ENCODE measurements at places on chromosomes 5 and 9.

- no peak for DNase-seq
Measured at GRCh38 chr9:86700629-86701028, 246.7 kb downstream of the GAS1 start.

- no peak for DNase-seq
Measured at GRCh38 chr9:95666785-95667155, 150.0 kb upstream of the PTCH1 start.

- no peak for DNase-seq
Measured at GRCh38 chr5:32126691-32127090, 47.4 kb downstream of the GOLPH3 start.

GRCh38 chr9:132945186-132946130 is 1.0 kb upstream of the TSC1 start:
- DNase-seq: no peak

DNA sequence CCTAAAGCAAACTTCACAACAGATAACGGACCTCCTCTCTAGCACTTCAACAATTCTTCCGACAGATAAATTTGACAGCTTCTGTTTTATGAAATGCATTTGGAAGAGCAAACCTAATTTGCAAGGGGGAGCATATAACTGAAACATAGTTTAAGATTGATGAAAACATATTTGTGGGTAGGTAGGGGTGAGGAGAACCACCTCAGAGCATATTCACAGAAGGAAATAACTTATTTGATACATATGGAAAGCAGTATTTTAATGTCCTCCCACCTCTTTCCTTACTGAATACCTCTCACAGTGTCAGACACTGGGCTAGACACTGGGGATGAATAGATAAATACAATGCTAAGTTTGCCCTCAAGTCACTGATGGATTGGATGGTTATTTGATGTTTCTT is 384.8 kb downstream of the MAT2B start:
- no peak for DNase-seq

DNA sequence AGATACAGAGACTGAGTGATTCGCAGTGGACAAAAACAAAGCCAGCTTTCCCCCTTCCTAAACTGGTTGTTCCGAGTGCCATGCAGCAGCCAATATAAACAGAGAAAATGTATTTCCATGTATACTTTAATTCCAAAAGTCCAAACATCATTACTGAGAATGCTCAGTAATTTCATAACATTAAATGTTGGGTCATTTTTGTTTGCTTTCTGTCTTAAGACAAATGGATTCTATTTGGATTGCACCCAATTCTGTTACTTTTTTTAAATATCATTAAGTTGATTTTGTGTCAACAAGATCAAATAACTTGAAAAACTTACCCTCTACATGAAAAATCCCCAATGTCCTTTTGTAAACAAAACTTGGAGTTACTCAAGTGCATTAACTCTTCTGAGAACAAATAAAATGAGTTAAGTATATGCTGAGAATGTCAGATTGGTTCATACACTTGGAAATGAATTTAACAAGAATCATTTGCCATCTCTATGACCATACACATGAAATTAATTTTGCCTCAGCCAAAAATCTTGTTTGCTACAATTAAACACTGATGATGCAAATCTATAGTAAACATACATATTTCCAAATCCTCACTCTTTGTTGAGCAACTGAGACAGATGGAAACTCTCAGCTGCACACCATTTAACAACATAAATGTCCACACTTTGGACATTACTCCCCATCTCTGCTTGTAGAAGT is 19.4 kb downstream of the LURAP1L start:
- no peak for DNase-seq

DNA sequence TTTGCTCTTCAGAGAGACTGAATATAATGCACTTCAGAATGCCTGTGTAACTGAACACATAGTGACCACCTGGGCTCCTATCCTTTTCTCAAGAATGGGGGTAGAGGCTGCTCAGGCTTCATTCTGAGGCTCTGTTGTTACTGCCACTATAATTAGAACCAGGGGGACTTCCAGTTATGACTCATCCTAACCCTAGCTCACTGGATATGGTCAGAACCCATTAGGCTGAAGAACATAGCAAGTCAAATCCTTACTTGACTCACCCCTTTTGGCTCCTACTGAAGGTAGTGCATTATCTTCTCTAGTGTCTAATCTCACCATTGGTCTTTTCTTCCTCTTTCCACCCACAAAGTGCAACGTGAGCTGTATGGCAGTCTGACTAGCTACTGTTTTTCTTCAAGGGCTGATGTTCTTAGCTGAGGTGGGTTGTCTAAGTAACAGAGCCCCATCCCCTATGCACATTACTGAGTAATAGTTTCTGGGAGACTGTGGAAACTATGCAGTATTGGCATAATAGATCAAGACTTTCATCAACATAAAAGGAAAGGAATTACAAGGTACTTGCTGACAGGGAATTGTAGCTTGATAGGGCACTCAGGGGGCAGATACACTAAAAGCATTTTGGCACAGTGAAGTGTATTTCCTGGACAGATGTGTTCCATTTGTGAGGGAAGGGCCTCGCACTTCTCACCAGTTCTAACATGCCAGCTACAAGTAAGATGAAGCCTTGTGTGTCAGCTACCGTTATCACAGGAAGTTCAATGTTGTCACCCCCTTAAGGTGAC is 431.0 kb upstream of the MEF2C start:
- peak; percentile 62 for DNase-seq

GRCh38 chr5:116440457-116441001 is 134.1 kb downstream of the SEMA6A start:
- DNase-seq: no peak

- no peak for DNase-seq
Measured at GRCh38 chr9:18979367-18979766, 53.6 kb downstream of the SAXO1 start.

GRCh38 chr5:39283231-39283818 is 64.0 kb upstream of the FYB1 start:
- DNase-seq: peak; percentile 87

GRCh38 chr5:158382473-158382872 is 523.5 kb upstream of the CLINT1 start:
- peak; percentile 88 for DNase-seq

DNA sequence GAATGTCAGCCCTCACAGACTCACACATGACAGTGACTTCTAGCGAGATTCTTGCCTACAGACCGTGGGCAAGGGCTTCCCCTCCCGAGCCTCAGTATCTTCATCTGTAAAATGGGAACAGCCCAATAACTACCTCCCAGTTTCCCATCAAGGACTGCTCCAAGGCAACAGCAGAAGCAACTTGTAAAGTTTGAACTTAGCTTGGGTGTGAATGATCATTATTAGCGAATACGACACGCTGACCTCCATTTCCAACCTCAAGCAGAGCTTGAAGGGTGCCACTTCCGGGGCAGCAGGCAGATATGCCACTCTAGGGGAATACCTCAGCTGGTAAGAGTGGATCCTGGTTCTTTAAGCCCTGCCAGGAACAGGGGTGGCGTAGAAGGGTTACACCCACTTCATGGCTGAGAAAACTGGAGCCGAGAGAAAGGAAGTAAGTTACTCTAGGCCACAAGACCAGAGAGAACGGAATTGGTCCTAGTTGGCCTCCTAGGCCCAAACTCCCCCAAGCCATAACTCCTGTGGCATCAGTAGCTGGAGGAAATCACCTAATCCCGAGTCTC is 2.0 kb downstream of the RNF44 start:
- DNase-seq: peak; percentile 80

DNA sequence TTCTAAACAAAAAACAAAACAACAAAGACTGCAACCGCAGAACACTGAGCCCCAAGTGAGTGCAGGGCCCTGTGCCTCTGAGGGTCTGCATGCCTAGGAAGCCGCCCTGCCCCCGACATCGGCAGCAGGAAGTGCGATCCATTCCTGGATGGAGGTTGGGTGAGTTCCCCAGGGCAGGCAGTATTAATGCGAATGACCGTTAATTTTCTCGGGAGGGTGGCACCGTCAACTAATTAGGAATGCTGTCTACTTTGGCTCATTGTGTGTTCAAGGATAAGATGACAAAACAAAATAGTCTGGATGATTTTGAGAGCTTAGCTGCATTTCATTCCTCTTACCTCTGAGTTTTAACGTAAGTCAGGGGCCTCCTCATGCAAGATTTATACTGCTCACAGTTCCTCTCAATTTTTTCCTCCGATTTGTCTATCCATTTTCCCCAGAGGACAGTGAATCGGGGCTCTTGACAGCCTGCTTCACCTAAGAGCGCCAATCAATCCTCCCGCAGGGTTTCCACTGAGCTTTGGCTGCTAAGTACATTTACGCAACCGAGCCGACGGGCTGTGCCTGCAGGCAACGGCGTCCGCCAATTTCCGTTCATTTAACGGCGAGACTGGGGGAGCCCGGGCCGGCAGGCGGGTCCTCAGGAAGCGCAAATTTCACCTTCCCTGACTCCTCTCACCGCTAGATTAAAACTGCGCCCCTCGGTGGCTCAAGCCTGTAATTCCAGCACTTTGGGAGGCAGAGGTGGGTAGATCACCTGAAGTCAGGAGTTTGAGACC is 2.9 kb upstream of the NXNL2 start:
- DNase-seq: no peak

- DNase-seq: no peak
Measured at GRCh38 chr5:79140553-79140952, 28.9 kb downstream of the BHMT start.

DNA sequence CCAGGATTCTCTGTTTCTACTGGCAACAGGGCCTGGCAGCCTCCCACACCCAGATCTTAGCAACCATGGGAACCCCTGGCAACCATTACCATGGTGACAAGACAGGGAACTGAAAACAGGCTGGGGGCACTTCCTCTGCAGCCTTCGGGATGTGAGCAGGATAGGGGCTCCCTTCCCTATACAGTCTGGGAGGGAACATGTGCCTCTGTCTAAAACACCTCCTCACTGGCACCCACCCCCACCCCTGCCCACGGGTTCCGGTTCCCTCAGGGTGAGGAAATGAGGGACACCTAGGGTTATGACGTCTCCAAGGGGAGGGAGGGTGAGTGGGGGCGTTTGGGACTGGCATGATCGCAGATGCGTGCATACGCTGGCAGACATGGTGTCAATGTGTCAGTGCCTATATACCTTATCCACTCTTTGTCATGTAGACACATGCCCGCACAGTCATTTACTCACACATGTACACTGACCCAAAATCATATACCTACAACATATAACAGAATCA is 3.0 kb upstream of the DNAJB5 start:
- DNase-seq: peak; percentile 90

- DNase-seq: no peak
Measured at GRCh38 chr5:113204525-113205161, 228.0 kb downstream of the DCP2 start.
